ENCODE measurements at places on chromosomes 1 and 21. TPM values are rescaled to one million over a fixed set of nuclear protein-coding genes. Genes with fewer than 3 reads are reported as not detected.

GRCh38 chr1:116537040-116537831, 33.6 kb downstream of the CD58 start:
- no peak for DNase-seq

DNA sequence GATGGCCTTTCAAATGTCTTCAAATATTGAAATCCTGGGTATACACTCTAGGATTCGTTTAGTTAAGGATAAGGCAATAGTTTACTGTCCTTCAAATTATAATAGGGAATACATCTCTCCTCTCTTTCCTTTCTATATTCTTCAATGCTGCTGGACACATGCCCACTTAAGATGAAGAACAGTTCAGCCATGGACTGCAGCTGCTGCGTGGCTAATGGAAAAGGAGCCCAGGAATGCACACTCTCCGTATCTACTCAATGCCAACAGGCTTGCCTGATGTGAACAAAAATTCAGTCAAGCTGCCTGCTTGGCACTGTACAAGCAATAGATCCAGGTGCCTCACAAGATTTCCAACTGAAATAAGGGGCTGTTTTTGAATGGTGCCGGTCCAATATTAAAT, 321.2 kb upstream of the LYPLAL1 start:
- no peak for DNase-seq

DNA sequence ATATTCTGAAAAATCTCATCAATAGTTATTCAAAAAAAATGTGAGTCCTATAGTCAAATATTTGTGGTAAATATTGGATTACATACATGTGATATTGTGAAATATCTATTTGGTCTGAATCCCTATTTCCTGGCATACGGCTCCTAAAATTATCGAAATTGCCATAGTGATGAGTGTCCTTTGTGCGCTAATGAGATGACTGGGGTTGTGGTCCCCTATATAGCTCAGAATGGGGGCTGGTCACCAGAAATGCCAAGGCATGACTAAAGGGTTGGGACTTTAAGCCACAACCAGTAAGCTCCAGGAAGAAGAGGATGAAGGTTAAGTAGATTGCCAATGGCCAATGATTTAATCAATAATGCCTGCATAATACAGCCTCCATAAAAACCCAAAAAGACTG, 610.2 kb upstream of the CHRM3 start:
- DNase-seq = no peak

GRCh38 chr1:37038227-37039093, 4.1 kb upstream of the GRIK3 start:
- no peak for DNase-seq

DNA sequence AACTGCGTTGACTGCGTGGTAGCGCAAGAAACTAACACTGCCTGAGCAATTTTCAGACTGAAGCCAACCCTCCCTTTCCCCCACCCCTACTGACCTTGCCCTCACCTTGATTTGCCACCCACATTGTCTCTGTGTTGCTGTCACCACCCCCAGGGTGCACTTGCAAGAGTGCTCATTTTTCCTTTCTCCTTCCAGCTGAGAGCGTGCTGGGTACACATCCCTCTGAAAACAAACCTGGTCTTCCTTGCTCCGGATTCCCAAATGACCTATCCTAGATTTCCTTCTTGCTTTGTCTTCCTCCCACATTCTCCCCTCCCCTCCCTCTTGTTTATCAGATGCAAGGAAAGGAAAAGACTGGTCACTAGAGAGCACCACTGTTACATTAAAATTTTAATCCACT, 24.2 kb downstream of the MPZ start:
- DNase-seq = no peak

GRCh38 chr1:151501474-151501873, 9.7 kb upstream of the CGN start:
- DNase-seq = no peak

DNA sequence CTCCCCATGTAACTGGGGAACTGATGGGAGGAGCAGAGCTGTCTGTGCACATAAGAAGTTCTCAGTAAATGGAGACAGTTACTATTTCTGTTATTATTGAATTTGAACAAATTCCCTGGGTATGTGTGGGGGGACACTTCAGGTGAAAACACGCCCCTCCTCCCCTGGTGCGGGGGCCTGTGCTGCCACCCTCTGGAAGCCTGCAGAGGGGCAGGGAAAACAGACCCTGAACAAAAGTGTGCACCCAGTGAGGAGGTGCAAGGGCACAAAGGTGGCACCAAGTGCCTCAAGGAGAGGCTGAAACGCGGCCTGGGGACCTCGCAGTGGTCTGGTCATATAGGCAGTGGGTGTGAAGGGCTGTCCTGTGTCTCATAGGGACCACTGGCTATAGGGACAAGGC, 18.2 kb upstream of the NADK start:
- no peak for DNase-seq

The AQP10 gene
- not detected for total RNA-seq

The ADAMTS5 gene
- total RNA-seq = 2.4 TPM

The EFNA1 gene
- 26.3 TPM for total RNA-seq

The SOX13 gene
- 5.7 TPM for total RNA-seq

The KCNJ10 gene
- not detected for total RNA-seq

All from epithelial cell of proximal tubule (primary cell).